ENCODE measurements at places on chromosomes 12 and 14.

GRCh38 chr12:47604221-47604873, 101.5 kb downstream of the RPAP3 start:
- DNase-seq: no peak

DNA sequence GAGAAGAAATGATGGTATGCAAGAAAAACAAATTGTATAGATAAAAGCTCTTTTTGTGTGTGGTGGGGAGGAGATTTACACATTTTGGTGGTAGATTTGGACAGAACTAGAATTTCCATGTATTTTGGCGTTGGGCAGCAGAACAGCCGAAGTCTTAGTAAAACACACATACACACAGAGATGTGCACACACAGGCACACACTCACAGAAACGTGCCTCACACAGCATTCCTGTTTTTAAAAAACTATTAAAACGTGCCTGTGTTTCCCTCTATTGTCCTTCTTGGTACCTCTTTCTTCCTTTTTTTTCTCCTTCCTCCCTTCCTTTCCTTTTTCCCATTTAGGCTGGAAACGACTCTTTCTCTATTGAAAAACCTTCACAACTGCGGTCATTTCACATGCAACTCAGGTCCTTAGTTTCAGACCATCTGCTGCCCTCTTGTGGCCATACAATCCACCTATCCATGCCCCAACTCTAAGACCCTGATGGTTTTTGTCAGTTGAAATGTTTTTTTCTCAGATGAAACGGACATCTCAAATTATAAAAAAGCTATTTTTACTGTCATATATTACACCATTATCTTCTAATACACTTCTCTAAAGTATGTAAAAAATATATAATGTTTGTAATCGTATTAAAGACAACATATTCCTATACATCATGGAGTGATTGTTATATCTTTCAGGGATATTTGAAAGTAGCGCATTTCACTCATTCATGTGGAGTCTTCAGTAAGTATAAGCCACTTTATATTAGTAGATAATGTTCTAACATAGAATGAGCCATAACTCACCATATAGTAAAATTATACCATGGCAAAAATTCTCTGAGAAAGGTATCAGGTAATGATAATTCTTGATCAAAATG, 386.7 kb upstream of the NOVA1 start:
- DNase-seq: no peak

GRCh38 chr12:127767656-127768055, 499.3 kb upstream of the TMEM132C start:
- no peak for DNase-seq

GRCh38 chr12:109858764-109859163, 21.6 kb downstream of the GLTP start:
- DNase-seq: no peak

GRCh38 chr14:95097385-95097784, 59.9 kb downstream of the DICER1 start:
- DNase-seq: no peak

GRCh38 chr12:109729371-109729781, 15.8 kb downstream of the FAM222A start:
- peak; percentile 7 for DNase-seq

DNA sequence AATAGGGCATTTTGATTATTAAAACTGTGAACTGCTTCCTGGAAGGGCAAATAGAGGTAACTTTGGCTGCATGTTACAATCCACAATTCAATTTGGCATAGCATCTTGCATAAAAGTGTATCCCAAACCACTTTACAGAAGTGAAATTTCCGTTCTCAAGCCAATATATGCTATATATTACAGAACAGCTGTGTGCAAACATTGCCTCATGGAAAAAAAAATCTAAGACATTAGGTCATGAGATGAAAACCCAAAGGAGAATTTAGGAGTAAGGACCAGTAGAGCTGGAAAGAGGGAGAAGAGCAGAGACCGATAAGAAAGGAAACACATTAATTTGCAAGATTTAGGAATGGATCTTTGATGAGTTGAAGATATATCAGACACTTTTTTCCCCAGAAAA, 239.2 kb downstream of the PAX9 start:
- DNase-seq: no peak

DNA sequence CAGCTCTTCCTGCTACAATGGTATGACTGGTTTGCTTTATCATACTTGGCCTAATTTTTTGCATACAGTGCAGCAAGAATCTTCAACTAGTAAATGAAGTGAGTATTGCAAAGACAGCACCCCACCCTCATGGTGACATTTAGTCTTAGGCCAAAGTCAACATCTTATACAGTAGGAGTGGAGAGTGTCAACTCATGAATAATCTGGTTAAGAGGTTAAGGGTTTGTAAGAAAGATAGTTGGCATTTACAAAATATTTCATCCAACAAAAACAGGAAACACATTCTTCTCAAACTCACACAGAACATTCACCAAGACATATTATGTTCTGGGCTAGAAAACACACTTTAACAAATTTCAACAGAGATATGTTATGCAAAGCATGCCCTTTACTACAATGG, 2.2 kb upstream of the OAS1 start:
- DNase-seq: no peak

- no peak for DNase-seq
Observed at GRCh38 chr14:93926245-93926872, 785 bp upstream of the FAM181A start.

DNA sequence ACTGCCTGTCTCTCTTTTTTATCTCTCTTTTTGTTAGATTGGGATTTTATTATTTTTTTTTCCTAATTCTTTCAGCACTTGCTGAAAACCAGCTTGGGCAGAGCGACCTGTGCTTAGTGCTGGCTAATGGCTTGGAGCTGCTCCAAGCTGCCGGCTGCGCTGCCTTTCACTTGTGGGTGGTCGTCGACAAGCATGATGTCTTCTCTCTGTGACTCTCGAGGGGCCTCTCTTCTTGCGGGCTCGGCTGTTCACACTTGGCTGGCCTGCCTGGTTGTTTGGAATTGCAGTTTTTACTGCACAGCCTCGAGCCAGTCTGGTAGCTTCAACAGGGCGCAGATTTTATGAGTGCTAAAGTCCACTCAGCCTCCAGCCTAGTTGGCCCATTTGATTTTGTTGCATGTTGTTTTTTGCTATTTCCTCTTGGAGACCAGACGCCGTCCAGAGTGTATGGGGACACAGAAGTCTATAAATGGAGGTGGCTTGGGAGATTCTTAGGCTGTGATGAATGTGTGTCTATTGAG, 18.6 kb downstream of the TPCN1 start:
- no peak for DNase-seq

GRCh38 chr14:35140718-35141581, 18.6 kb downstream of the PRORP start:
- DNase-seq: no peak

DNA sequence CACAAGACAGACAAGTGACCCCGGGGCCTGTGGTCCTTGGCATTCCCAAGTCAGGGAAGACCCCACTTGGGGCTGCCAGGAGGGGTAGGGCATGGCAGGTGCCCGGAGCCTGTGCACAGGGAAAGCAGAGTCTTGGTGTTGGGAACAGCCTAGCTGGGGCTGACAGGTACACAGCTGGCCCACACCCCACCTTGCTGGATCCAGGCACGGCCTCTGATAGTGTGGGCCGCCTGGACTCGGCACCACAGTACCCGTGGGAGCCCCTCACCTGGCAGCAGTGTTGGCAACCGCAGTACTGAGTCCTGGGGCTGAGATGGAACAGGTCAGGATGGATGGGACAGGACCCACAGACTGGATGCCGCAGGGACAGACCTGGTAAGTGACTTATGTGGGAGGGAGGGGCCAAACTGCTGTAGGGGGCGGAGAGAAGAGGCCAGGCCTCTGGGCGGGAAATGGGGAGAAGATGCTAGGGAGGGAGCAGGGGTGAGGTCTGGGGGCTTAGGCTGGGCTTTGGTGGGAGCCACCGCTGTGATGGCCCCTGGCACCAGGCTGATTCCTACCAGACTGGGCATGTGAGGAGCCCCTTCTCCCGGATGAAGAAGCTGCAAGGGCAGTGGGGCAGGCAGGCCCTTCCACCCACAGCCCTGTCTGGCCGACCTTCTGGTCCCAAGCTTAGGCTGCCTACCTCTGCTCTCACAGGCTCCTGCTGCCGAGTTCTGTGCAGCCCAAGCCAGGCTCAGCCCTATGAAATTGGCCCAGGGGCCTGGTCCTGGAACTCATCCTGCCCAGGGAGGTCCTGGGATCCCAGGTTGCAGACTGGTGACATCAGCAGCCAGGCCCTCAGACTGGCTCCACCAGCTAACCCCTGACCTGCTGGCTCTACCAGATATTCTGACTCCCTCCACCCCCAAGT, at the start of gene TGM1:
TGM1 (minus strand) TSS at position 357 of the 913 bp plus-strand sequence. CDS start 825 bp downstream, outside the sequence.
- no peak for DNase-seq

- no peak for DNase-seq
Observed at GRCh38 chr14:24361326-24361725, 6.7 kb upstream of the NFATC4 start.

DNA sequence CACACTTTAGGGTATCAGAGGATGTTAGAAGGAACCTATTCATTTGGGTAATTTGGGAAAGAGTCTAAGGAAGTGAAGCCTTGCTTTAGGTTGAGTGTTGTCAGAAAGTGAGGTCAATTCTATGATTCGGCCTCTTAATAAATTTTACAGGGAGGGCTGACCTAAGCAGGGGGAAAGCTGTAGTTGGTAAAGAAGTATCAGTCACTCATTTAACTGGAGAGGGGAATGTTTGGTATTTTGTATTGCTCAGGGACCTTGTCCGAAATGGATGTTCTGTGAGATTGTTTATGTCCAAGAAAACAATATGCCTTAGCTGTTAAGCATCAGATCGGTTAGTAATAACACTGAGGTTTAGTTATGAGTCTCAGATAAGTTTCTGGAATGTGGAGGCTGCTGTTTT, 7.3 kb downstream of the CAND1 start:
- DNase-seq: no peak

DNA sequence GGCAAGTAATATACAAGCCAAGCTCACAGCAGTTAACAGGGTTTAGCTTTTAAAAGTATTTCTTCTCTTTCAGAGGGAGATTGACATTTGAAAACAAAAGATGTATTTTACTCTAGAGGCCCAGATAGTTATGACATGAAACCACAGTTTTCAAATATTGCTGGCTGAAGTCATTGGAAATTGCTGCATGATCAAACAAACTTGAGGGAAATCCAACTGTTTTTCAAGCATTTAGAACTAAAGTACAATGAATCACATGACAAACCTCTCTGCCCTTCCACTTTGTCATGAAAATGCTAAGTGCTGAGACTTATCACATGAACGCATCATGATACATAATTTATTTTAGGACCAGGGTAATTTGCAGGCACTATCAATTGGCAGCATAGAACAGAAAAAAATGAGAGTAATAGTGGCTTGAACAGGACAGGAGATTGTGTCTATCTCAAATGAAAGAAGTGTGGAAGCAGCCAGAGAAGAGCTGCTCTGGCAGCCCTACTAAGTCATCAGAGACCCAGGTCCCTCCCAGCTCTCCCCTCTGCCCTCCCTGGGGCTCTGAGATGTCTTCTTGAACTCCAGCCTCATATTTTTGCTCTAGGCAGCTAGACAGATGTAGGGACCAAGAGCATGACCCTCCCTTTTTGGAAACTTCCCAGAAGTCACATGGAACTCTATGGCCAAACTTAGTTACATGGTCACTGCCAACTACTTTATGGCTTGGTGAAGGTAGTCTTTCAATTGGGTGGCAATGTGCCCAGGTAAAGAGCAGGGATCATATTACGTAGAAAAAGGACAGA, 90.1 kb upstream of the PELI2 start:
- no peak for DNase-seq

DNA sequence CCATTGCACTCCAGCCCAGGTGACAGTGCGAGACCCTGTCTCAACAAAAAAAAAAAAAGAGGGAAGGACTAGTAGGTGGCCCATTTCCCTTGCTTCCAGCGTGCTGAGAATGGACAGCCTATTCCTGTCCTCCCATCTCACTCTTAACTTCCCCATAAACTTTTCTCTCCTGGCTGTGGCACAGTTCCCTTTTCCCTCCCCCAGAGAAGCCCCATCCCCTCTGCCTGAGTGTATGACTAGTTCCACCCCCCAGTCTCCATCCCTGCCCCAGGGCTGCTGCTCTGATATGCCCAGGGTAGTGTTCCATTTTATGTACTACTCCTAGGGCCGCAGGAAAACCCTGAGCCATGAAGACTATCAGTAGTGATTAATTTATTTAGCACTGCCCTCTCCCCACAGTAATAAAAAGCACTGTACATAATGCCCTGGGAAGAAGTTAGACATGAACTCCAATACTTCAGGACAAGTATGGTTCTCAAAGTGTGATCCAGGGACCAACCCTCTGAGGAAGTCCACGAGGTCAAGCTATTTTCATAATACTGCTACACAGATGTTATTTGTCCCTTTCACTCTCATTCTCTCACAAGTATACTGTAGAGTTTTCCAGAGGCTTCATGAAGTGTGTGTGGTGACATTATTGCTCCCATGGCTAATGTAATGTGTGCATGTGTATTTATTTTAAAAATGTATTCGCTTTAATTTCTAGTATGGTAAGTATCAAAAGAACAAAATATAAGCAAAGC, 11.5 kb upstream of the CHD4 start:
- DNase-seq: no peak

GRCh38 chr14:25108959-25109358, 59.0 kb upstream of the STXBP6 start:
- DNase-seq: no peak

DNA sequence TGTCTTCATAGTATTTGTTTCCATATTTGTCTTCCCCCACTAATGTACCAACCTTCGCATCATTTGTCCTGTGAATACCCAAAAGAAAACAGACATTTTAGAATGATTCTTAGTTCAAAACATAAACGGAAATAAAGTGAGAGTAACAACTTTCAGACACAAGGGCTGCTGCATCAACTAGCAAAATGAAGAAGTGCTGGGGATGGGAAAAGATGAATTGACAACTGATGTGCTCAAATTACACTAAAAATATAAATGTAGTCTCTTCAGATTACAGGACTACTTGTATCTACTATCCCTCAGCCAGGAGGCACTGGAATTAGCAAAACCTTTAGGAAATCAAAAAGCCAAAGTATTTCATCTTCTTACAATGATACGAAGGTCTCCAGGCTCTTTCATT, 743 bp downstream of the NDUFA12 start:
- DNase-seq: no peak

DNA sequence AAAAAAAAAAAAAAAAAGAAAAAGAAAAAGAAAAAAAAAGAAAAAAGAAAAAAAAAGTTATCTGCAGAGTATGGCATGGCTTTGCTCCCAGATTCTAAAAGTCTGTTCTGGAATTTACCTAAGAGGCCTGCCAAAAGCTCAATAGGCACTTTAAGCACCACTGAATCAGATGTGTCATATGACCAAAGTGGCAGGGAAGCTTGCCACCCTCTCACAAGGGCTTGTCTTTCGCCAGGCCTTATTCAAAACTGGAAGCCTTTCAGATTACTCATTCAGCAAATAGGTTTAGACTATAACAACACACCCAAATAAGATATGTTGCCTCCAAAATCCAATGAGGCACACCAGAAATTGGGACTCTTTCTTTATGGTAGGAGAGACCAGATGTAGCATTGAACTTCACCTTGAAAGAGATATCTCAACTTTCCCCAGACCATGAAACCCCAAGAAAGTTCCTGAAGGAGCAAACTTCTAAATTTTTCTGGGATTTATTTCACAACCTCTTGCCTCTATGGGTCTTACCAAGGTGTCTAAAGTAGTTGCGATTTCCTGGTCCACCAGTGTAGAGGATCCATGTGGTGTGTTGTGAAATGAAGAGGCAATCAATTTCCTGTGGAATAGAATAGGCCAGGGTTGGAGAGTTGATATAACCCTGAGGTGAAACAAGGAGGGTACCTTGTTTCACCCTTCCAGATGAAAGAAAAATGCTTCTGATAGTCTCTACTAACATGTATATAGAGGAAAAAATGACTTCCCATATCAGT, 218.8 kb downstream of the DAD1 start:
- DNase-seq: no peak

- no peak for DNase-seq
Observed at GRCh38 chr12:79766705-79767464, 76.1 kb upstream of the PAWR start.

- DNase-seq: no peak
Observed at GRCh38 chr14:63421226-63421625, 102.5 kb upstream of the GPHB5 start.

Data from activated naive CD4-positive, alpha-beta T cell treated with anti-CD3 and anti-CD28 coated beads, Interleukin-2, amount 50 U/mL, for 16 hours (primary cell).